Left ventricle myocardium superior (tissue), 1 donor: ENCODE measurements at places on chromosomes 16 and 17. TPM values are rescaled to one million over a fixed set of nuclear protein-coding genes. Genes with fewer than 3 reads are reported as not detected.

The CEMP1 gene
- total RNA-seq: not detected

The NLGN2 gene
- 6.5 TPM for total RNA-seq

The PLCD3 gene
- total RNA-seq: 281 TPM

The CDR2L gene
- 18.3 TPM for total RNA-seq

The LPO gene
- total RNA-seq: not detected

The CX3CL1 gene
- 11.7 TPM for total RNA-seq

The ALOX12B gene
- not detected for total RNA-seq

The UMOD gene
- not detected for total RNA-seq

The TMED6 gene
- not detected for total RNA-seq

The PRAC2 gene
- total RNA-seq: not detected

The CNTNAP4 gene
- not detected for total RNA-seq

The SDR42E1 gene
- 0.92 TPM for total RNA-seq

The MPHOSPH6 gene
- total RNA-seq: 7.6 TPM

The DDX5 gene
- 333 TPM for total RNA-seq

The HBM gene
- not detected for total RNA-seq

The CES3 gene
- total RNA-seq: 1.6 TPM

The CALB2 gene
- 1.6 TPM for total RNA-seq

The HS3ST2 gene
- 0.17 TPM for total RNA-seq

The MIEN1 gene
- total RNA-seq: 49.3 TPM

The NGFR gene
- total RNA-seq: 4.1 TPM

The PHOSPHO1 gene
- 0.64 TPM for total RNA-seq

The C16orf74 gene
- total RNA-seq: 1.7 TPM

The KRTAP4-1 gene
- total RNA-seq: not detected

The MYL4 gene
- total RNA-seq: 133 TPM

The ZNF207 gene
- total RNA-seq: 54.9 TPM

The SGCA gene
- 155 TPM for total RNA-seq

The OR3A2 gene
- not detected for total RNA-seq

The RSKR gene
- total RNA-seq: 4.0 TPM

The GLP2R gene
- 0.35 TPM for total RNA-seq

The MT1G gene
- total RNA-seq: not detected

The IRF8 gene
- 3.5 TPM for total RNA-seq

The PLXDC1 gene
- 15.8 TPM for total RNA-seq

The NRN1L gene
- not detected for total RNA-seq

The KRT27 gene
- not detected for total RNA-seq

The CAMKK1 gene
- total RNA-seq: 3.4 TPM

The AXIN1 gene
- 14.4 TPM for total RNA-seq

The MT1M gene
- total RNA-seq: 6.8 TPM

The C1QL1 gene
- 15.2 TPM for total RNA-seq

The VAC14 gene
- 20.4 TPM for total RNA-seq

The NOXO1 gene
- not detected for total RNA-seq

The KRT40 gene
- not detected for total RNA-seq
